NCI-H1436 treated with DMSO at 0.1 percent for 48 hours (cell line): ENCODE measurements at places on chromosomes 7 and 10.

DNA sequence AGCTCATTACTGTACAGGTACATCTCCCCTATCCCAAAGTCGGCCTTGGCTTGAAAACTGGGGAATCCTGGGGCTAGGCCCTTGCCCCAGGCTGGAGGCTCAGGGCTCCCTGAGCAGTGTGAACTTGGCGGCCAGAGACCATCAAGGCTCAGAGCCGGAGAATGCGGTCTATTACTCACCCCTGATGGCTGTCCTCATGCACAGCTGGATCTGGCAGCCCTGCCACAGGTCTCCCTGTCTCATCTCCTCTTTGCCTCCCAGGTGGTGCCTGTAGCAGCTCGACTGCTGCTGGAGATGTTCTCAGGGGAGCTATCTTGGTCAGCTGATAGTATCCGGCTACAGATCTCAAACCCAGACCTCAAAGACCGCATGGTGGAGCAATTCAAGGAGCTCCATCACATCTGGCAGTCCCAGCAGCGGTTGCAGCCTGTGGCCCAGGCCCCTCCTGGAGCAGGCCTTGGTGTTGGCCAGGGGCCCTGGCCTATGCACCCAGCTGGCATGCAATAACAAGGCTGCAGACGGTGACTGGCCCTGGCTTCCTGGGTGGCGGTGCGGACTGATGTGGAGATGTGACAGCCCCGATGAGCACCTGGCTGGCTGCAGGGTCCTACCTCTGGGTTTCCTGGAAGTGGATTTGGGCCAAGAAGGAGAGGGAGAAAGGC lies 10.7 kb downstream of the IRF5 start:
- DNase-seq: no peak

DNA sequence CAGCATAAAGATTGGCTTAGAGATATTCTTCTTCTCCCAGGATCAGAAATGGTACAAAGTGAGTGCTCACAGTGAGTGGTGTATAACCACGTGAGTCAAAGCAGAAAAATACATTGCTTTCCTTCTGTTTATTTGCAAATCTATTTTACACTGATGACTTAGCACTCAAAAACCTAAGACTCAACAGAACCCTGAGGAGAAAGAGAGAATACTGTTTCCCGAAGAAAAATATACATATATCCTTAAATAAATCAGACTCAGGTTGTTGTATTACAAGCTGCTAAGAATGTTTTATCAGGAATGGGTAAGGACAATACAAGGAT lies 48.7 kb downstream of the ODAD2 start:
- DNase-seq: no peak

DNA sequence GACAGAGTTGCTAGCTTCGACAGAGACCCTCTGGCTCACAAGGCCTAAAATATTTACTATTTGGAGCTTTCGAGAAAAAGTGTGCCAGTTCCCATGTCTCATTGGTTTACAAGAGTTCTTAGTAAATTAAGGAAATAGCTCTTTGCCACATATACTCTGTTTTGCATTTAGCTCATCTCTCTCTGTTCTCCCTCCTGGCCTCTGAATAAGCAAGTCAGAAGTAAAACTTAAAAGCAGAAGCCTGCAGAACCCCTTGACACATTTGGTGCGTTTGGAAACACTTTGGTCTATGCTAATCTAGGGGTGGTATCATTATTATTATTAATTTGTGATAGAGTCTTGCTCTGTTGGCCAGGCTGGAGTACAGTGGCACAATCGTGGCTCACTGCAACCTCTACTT lies 6.4 kb downstream of the CARD11 start:
- DNase-seq: no peak

DNA sequence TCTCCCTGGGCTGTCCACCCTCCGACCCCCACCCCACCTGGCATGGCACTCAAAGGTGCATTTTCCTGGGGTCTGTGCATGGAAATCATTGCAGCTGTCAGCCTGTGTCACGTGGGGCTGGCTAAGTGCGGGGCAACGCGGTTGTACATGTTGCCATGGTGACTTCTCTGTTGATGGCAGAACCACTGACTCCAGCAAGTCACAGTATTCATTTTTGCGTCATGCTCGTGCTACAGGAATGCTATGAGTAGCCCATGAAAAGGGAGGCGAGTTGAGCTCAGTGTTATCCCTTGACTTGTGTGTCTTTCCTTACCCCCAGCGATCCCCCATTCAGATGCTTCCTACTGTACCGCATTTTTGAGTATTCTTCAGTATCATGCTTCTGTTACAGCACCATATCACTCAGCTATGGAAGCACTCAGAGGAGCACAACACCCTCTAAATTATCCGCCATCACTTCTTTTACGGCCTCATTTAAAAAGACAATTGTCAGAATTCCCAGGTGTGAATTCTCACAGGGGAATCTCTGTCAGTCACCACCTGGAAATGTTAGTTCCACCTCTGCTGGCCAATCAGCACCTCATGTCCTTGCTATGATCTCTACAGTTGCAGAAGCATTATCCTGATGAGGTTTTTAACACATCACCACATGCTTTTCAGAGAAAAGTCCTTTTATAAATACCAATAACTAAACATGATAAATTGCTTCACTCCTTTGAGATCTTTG lies 194.4 kb upstream of the C7orf33 start:
- DNase-seq: no peak

DNA sequence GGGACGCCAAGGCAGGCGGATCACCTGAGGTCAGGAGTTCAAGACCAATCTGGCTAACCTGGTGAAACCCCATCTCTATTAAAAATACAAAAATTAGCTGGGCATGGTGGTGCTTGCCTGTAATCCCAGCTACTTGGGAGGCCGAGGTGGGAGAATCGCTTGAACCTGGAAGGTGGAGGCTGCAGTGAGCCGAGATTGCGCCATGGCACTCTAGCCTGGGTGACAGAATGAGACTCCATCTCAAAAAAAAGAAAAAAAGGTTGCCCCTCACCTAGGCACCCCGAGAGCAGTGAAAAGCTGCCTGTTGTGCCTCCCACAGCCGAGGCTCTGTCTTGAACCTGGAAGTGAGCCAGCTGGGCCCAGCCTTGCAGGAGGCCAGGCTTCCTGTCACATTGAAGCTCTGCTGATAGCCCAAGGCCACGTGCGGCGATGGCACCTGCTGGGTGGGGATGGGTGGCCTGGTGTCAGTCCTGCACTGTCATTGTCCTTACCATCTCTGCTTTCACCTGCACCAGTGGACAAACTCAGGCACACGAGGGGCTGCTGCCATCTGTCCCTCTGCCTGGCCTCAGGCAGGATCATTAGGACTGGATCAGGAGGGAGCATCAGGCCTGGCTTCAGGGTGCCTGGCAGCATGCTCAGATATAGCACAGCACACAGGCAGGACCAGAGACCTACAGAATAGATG lies 37.8 kb downstream of the DNAJB12 start:
- DNase-seq: no peak

DNA sequence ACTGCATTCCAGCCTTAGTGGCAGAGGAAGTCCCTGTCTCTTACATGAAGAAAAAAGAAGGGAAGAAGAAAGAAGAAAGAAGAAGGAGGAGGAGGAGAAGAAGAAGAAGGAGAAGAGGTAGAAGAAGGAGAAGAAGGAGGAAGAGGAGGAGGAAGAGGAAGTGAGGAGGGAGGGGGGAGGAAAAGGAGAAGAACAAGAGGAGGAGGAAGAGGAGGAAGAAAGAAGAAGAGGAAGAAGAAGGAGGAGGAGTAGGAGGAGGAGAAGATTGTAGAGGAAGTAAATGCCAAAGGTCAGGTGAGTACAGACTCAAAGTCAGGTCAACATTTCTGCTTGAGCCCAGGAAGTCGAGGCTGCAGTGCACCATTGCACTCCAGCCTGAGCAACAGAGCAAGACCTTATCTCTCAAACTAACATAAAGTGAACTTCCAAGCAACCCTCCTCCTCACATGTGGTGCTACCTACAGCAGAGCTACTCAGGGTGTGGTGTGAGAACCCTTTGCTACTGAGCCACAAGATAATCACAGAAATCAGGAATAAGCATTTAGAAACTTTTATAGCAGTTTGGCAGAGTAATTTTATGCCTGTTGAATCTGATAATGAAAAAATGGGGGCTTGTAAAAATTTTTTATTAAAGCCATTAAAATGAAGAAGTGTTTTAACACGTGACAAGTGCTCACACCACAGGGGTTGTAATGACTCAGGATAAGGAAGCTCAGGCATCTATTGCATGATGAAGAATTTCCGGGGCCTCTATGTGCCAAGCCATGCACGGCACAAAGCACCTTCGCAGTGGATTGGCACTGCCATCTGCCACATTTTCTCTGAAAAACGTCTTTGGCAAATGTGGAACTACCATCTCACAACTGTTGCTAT lies 224.9 kb upstream of the AUTS2 start:
- DNase-seq: no peak

DNA sequence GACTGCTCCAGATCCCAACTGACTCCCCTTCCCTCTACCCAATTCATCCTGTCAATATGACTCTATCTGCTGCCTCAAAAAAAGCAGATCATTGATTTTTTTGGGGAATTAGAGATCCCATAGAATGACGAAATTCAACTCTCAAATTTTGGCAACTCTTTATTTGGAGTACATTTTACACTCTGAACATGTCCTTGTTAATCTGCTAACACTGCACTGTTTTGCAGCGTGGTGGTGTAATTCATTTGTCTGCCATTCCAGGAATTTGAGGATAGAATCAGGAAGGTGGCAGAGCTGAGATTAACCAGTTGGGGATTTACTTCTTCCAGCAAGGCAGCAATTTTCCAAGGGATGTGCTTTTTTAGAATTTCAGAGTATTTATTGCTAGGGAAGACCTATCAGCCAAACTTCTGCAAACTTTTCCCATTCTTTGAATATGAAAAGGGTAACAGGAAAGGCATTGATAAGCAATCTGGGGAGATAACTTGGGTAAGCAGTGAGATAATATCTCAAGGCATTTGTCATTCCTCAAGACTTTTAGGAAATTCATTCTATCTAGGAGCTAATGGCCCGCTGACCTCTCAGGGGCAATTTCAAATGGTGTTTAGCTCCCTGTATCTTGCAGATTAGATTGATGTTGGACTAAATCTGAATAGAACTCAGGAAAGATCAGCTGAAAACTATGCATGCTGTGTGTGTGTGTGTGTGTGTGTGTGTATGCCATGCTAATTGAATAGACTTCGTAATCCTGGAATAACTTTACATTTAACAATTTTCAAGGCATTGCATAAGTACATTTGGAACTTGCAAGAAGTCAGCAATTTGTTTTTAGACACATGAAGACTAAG lies 9.7 kb downstream of the BAMBI start:
- no peak for DNase-seq

DNA sequence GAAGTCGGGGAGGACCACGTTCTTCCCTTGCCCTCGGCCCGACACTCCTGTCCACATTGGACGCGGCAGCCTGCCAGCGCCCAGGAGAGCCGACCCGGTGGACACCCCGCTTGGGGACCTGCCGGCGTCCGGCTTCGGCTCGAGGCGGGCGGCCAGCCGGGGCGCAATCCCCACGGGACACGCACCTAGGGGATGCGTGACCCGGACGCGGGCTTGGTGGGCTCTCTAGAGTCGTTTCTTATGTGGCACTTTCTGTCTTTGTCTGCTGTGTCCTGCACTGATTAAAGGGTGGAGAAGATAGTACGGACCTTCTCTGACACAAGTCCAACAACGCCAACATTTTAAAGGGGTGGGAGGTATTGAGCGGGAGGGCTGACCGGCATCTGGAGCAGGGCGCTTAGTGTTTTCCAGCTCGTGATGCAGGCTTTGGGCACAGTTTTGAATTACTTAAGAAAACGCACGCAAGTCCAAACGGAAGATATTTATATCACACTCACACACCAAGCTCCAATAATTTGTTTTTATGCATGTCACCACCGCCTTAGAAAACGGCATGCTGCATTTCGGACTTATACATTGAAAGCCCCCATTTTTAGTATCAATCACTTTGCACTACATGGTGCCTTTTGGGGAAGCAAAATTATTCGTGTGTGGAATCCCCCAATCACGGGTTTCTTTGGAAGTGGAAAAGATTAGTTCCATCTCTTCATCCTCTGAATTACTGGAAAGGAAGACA lies 3.9 kb upstream of the SPAG6 start:
- no peak for DNase-seq

- DNase-seq: no peak
Measured at GRCh38 chr10:30736685-30737232, 107.2 kb upstream of the LYZL2 start.

DNA sequence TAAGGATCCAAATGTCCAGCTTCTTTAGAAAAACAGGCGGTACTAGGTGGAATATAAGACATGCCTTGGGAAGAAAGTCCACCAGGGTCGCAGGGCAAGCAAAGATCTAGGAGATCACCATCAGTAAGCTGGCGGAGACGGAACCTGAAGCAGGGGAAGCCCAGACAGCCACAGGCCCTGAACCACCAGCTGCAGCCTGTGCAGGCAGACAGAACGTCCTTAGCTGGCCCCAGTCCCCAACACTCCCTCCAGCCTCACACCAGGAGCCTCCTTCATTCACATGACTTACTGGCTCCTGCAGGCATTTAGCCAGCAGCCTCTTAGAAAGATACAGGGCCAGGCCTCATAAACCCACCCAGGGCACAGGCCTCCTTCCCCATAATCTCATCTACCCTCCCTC lies 17.4 kb downstream of the RGS10 start:
- no peak for DNase-seq

DNA sequence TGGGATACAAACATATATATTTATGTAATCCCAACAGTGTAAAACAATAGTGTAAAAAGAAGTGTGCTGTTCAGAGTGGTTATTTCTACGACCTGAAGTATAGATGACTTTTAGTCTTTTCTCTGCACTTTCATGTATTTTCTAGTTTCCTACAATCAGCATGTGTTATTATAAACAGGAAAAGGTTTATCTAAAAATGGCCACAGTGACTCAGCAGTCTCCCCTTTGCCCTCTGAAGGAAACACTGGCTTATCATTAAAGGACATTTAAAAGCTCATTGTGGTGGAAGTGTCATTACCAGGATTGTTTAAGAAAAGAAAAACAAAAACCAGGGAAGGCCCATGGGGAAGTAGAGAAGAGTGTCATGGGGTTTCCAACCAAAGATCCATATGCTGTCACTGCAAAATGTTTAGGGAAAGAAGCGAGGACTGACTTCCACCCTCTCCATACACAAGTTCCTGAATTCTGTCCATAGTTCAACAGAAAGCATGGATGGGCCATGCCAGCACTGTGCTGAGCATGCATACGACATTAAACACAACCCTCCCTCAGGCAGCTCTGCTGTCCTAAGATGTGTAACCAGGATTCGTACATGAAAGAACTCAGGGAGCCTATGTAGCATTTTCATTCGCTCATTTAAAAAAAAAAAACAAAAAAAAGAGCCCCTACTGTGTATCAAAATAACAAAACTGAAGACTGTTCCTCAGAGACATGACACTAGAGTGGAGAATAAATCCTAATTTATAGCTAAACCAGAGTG lies 10.2 kb downstream of the CYREN start:
- DNase-seq: no peak

DNA sequence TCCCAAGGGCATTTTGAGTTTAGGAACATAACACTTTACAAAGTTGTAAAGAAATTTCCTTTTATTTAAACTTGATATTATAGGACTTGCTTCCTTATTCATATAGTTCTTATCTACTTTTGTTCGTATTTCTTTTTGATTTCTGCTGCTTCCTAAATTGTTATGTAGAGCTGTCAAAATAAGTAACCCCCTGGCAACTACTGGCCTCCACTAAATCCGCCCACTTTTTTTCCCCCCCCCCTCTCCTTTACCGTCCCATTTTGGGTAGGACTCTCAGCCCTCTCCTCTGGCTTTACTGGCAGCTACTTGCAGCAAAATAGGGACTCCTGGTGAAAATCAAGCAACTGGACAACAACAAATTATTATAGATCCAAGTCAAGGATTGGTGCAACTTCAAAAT lies 1.1 kb downstream of the SP4 start:
- DNase-seq: no peak

GRCh38 chr10:23015021-23015707 lies 80.2 kb upstream of the MSRB2 start:
- no peak for DNase-seq
